ENCODE measurements at places on chromosomes 7 and 10. TPM values are rescaled to one million over a fixed set of nuclear protein-coding genes. Genes with fewer than 3 reads are reported as not detected.

Gene ATP5F1C
- 292 TPM for total RNA-seq

Gene ZNF3
- 19.8 TPM for total RNA-seq

Gene SPAM1
- not detected for total RNA-seq

Gene ZNF25
- 1.6 TPM for total RNA-seq

Gene AKR1E2
- 6.3 TPM for total RNA-seq

Gene SLC26A5
- not detected for total RNA-seq

Gene GHRHR
- total RNA-seq: not detected

Gene EPO
- not detected for total RNA-seq

Gene BCAP29
- 43.9 TPM for total RNA-seq

Gene NANOS1
- 2.8 TPM for total RNA-seq

Gene TMEM254
- 19.3 TPM for total RNA-seq

Gene SDK1
- total RNA-seq: 0.37 TPM
